ENCODE measurements at places on chromosomes 6 and 20. TPM values are rescaled to one million over a fixed set of nuclear protein-coding genes. Genes with fewer than 3 reads are reported as not detected.

DNA sequence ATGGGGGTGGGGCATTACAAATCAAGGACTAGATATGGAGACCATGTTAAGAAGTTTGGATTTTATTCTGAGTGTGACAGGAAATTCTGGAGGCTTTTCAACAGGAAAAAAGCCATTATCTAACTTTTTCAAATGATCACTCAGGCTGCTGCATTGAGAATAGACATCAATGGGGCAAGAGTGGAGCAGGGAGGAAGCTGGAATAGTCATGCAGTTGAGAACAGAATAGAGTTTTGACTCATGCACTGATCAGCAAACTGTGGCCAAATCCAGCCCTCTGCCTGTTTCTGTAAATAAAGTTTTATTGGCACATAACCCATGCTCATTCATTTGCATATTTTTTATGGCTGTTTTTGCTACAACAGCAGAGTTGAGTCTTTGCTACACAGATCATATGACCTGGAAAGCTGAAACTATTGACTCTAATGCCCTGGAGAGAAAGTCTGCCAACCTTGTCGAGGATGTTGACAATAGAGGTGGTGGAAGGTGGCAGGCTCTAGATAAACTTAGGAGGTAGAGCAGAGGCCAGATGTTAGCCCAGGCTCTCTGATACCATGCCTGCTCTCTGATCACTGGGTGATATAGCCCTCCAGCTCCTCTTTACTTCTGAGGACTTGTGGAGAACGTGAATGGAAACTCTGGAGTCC is 441.8 kb downstream of the PTPRT start:
- no peaks in the 10 kb centered on the region for H3K36me3 ChIP-seq
- no peaks in the 10 kb centered on the region for H3K27me3 ChIP-seq
- no peak overlapping the region for H3K27ac ChIP-seq
- DNase-seq, result no peak
- H3K4me3 ChIP-seq, result no peak overlapping the region

- H3K4me1 ChIP-seq, result no peaks in the 10 kb centered on the region
- DNase-seq, result no peak
- H3K27me3 ChIP-seq, result no peaks in the 10 kb centered on the region
- no peak overlapping the region for H3K27ac ChIP-seq
Measured at GRCh38 chr6:90583179-90583835, 3.6 kb downstream of the MAP3K7 start.

GRCh38 chr6:144314562-144314961 is 29.4 kb downstream of the UTRN start:
- peaks cover 25% of the 10 kb centered on the region for H3K4me1 ChIP-seq
- DNase-seq, result no peak
- no peaks in the 10 kb centered on the region for H3K27me3 ChIP-seq
- peak overlapping the region; percentile 55 for H3K27ac ChIP-seq
- no peaks in the 10 kb centered on the region for H3K36me3 ChIP-seq

Gene GJA10
- total RNA-seq, result not detected

Gene SEMG1
- not detected for total RNA-seq
